Fibroblast of mammary gland (primary cell): ENCODE measurements at places on chromosomes 1 and 21.

GRCh38 chr1:167554028-167554779 is 642 bp upstream of the CREG1 start:
- no peak for DNase-seq

DNA sequence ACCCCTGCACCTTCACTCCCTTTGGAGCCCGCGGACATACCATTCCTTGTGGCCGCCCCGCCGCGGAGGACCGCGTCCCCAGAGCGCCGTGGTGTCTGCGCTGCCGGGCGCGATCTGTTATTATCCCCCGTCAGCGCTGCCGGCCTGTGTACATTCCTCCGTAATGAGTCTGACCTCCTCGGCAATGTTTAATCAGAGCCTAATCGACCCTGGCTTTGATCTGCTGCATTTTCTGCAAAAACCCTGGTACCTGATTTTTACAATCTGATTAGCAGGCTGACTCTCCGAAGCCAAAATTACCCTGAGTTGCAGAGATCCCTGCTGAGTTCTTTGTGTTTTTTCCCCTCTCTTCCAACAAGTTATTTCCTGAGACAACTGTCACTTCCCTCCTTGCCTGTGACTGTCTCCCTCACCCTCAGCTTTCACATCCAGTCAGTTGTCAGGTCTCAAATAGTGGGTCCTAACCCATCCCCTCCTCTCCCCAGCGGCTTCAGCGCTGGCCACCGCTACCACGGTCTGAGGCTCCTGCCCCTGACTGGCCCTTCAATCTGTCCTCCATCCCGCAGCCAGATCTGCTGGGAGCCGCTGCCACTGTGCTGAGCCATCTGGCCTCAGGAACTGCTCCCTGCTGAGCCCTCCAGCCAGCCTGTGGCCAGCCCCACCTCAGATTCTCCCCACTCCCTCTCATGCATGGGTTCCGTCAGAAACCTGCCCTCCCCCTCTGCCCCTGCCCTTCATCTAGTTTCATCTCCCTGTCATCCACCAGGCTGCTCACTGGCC is 53.5 kb downstream of the GLIS1 start:
- no peak for DNase-seq

- no peak for DNase-seq
Measured at GRCh38 chr1:56147459-56147858, 431.9 kb downstream of the PLPP3 start.

- no peak for DNase-seq
Measured at GRCh38 chr1:186754542-186755145, 74.1 kb upstream of the PLA2G4A start.

- no peak for DNase-seq
Measured at GRCh38 chr1:1117469-1117831, 1.6 kb upstream of the C1orf159 start.

- no peak for DNase-seq
Measured at GRCh38 chr1:18151436-18152122, 44.0 kb downstream of the IGSF21 start.

DNA sequence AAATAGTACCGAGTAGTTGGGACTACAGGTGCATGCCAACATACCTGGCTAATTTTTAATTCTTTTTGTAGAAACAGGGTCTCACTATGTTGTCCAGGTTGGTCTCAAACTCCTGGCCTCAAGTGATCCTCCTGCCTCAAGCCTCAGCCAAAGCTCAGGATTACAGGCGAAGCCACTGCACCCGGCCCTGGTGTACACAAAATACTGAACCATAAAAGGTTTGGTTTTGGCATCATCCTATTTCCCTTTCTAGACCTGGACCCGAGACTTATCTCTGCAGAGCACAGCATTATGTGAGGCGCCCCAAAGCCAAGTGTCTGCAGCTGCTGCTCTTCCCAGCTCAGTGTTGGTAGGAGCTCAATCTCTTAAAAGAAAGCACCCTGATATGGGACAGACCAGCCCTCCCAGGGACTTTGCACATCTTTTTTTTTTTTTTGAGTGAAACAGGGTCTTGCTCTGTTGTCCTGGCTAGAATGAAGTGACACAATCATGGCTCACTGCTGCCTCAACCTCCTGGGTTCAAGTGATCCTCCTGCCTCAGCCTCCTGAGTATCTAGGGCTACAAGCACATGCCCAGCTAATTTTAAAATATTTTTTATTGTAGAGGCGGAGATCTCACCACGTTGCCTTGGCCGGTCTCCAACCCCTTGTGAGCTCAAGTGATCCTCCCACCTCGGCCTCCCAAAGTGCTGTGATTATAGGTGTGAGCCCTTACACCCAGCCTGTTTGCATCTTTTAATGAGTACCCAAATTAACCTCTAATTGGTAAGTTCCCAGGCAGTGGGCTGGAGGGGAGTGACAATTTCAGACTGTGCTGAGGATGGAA is 20.4 kb downstream of the TEX35 start:
- DNase-seq = no peak

DNA sequence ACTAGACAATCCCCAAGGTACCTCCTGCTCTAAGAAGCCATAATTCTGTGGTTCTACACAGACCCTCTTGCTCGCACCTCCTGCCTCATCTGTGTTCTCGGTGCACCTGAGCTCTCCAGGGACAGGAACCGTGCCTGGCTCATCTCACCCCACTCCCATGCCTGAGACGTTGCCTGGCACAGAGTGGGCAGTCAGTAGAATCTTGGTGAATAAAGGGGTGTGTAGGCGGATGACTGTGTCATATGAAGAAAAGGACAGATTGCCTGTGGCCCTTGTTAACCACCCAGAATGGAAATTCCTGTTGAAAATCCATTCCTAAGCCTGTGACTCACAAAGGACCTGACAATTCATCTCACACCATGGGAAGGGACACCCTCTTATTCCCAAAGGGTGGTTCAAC is 92.9 kb downstream of the KCNN3 start:
- DNase-seq = no peak

DNA sequence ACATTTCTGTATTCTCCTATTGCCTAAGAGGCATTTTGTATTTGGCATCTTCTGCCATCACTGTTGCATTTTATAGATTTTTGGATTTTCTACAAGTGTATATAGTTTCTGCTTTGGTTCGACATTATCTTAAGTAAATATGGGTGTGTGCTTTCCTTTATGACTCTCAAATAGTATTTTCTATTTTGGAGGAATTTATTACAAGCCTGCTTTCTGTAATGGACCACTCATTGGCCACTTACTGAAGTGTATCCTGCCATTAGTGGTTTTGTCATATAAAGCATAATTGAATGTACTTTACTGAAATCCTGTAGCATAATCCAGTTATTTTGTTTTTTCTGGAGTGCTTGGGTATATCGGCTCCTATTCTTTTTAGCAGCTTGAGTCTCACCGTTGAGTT is 184.3 kb downstream of the PATJ start:
- no peak for DNase-seq

- DNase-seq = no peak
Measured at GRCh38 chr1:118116909-118117308, 68.1 kb downstream of the SPAG17 start.

- DNase-seq = no peak
Measured at GRCh38 chr1:229019663-229020271, 251.1 kb upstream of the RAB4A start.

DNA sequence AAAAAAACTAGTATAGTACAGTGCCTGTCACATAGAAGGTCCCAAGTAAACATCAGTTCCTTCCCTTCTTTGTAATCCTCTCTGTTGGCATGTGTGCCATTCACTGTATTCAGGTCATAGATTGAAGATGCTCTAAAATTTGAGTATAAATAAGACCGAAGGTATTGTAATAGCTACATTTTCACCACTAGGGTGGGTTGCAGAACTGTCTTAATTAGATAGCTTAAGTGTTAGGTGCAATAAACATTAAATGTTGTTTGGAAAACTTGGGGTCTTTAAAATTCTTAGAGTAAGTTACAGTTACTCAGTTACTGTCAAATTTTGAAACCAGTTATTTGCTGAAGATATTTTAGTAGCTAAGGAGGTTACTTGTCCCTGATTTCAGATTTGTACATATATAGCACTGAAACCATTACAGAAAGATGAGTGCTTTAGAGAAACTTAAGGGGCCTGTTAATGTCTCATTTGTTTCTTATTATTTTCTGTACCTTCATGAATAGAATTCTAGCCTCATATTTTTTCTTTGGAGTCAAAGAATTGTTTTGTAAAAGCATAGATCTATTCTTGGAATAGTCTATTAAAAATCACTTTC is 24.3 kb downstream of the PER3 start:
- DNase-seq = peak; percentile 63

GRCh38 chr1:30981172-30981571 is 72.6 kb upstream of the SDC3 start:
- no peak for DNase-seq

GRCh38 chr1:229310833-229311232 is 32.0 kb downstream of the CCSAP start:
- peak; percentile 19 for DNase-seq

DNA sequence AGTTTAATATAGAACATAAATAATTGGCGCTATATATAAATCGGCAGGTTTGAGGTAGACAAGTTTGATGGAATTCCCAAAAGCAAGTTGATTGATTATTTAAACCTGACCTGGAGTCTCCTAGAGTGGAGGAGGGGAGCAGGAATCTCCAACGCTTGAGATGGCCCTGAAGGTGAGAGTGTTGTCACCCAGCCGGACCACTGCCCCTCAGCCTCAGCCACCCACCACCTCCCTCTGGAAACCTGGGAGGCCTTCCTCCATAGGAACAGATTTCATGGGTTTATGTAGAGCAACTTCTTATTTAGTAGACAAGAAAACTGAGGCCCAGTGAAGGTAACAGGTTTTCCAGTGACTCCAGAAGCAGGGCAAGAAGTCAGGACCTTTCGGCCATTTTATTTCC is 389.5 kb downstream of the KIF26B start:
- DNase-seq = no peak

- DNase-seq = no peak
Measured at GRCh38 chr1:53260631-53261247, 22.4 kb upstream of the MAGOH start.

DNA sequence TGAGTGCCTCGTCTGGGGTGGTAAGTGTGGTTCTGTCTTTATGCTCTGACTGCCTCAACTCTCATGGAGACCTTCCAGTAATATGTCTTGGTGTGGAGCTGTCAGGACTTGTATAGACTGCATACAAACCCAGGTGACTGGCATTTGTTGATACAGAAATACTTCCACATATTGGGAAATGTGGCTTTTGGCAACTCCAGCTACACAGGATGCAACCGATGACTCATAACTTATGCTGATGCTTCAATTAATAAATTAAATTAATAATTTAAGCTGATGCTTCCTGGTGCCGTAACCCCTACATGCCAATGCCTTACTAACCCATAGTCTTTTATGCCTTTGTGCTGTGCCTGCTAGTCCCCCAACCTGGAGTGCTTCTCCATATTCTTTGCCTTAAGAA is 72.3 kb upstream of the ARTN start:
- DNase-seq = peak; percentile 84

GRCh38 chr1:1068517-1069055 is 5.5 kb downstream of the RNF223 start:
- no peak for DNase-seq

DNA sequence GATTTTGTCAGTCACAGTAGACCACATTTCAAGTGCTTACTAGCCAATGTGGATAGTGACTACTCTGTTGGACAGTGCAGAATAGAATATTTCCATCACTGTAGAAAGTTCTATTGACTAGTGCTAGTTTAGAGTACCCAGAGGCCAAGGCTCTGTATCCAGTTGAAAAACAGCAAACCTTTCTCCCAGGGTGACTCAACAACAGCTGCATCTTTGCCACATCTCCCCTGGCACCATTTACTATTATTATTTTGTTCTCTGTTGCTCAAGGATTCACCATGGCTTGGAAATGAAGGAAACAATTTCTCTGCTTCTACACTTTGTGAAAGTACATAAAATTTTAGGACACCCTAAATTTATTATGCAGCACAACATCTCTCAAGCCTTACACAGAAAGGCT is 85.3 kb upstream of the WDR26 start:
- DNase-seq = peak; percentile 72

GRCh38 chr1:10679496-10680220 is 116.8 kb downstream of the CASZ1 start:
- peak; percentile 26 for DNase-seq

GRCh38 chr21:31564439-31564838 is 95.1 kb upstream of the SOD1 start:
- DNase-seq = peak; percentile 15

DNA sequence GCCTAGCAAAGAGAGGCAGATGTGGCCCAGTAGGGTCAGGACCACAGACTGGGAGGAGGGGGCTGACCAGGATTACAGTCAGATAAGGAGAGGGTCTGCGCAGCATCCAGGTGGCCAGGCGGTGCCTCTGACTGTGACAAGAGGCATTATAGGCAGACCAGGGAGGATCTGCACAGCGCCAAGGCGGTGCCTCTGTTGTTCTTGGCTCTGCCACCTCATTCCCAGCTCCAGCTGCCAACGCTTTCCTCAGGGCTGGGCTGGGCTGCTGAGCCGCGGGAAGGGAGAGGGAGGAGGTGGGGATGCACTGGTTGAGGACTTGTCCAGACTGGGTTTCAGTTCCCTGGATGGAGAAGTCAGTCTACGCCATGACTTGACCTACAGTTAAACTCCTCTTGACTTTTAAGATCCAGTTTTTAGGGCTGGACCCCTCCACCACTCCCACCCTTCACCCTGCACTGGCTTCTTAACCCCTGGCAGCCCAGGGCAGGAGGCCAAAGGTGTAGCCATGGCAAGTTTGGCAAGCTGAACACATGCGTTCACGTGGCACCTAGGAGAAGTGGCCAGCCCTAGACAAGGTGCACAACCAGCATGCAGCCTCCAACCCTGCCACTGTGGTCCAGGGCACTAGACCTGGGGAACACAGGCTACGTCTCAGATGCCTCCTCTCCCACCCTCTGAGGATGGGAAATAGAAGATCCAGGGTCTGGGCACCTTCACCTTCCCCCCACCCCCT is 4.5 kb upstream of the CRABP2 start:
- DNase-seq = peak; percentile 75

- DNase-seq = no peak
Measured at GRCh38 chr1:162924179-162924578, 63.2 kb upstream of the CCDC190 start.

DNA sequence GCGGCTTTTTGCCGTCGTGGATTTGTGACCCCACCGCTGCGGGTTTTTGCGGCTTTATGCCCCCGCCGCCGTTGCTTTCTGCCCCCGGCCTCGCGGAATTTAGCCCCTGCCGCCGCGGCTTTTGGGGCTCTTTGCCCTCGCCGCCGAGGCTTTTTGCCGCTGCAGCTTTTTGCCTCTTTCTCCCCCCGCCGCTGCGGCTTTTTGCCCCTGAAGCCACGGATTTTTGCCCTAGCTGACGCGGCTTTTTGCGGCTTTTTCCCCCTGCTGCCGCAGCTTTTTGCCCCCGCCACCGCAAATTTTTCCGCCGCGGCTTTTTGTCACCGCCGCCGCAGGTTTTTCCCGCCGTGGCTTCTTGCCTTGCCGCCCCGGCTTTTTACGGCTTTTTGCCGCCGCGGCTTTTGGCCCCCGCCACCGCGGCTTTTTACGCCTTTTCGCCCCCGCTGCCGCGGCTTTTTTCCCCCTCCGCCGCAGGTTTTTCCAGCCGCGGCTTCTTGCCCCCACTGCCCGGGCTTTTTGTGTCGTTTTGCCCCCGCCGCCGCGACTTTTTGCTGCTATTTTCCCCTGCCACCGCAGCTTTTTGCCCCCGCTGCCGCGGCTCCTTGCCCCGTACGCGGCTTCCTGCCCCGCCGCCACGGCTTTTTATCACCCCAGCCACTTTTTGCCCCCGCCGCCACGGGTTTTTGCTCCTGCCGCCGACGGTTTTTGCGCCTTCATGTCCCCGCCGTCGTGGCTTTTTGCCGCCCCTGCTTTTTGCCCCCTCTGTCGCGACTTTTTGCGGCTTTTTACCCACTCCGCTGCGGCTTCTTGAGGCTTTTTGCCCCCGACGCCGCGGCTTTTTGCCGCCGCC is 3933.6 kb downstream of the SRGAP2C start:
- no peak for DNase-seq
